Ovary (tissue), 10 donors: ENCODE measurements at places on chromosomes 6 and 20. TPM values are rescaled to one million over a fixed set of nuclear protein-coding genes. Genes with fewer than 3 reads are reported as not detected.

Gene SMLR1
- 0.08 TPM for total RNA-seq

Gene ANKRD66
- 0.12 TPM for total RNA-seq

DNA sequence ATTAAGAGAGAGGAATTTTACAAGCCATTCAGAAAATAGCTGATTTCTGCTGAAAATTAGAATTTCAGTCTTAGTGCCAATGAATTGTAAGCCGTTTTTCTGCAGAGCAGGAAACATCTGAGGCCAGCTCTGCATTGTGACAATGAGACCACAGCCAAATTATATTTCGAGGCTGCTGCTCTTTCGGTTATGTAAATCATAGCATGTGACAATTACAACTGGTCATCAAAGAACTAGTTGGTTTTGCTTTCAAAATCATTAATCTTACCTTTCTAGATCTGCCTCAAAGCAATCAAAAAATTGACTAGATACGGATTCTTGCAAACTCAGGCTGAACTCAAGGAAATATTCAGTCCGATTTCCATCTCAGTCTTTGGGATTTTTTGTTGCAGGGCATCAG, 33.4 kb upstream of the INSM1 start:
- no peak for DNase-seq

- peak; percentile 63 for DNase-seq
Observed at GRCh38 chr6:30876039-30876730, 8.1 kb upstream of the DDR1 start.
